M059J (cell line): ENCODE measurements at places on chromosomes 12 and 14. TPM values are rescaled to one million over a fixed set of nuclear protein-coding genes. Genes with fewer than 3 reads are reported as not detected.

GXYLT1 gene
- total RNA-seq = 9.7 and 16.1 TPM in 2 replicates

INSM2 gene
- not detected in 2 replicates for total RNA-seq

IAPP gene
- not detected in 2 replicates for total RNA-seq

PRH2 gene
- not detected in 2 replicates for total RNA-seq

SLC6A15 gene
- total RNA-seq = 0.27 TPM in 1 of 2 replicates, not detected in the other

RESF1 gene
- 23.6 and 29.8 TPM in 2 replicates for total RNA-seq

ACACB gene
- 5.5 and 6.6 TPM in 2 replicates for total RNA-seq

TTLL5 gene
- total RNA-seq = 31.0 and 42.8 TPM in 2 replicates

PPFIA2 gene
- not detected in 2 replicates for total RNA-seq

MUCL1 gene
- not detected in 2 replicates for total RNA-seq

DUSP6 gene
- total RNA-seq = 14.6 and 24.0 TPM in 2 replicates

ALDH2 gene
- total RNA-seq = 9.0 and 20.5 TPM in 2 replicates

ZC3H10 gene
- 1.4 and 2.1 TPM in 2 replicates for total RNA-seq

MYO1H gene
- not detected in 2 replicates for total RNA-seq

MARS1 gene
- 68.9 and 99.8 TPM in 2 replicates for total RNA-seq

SSPN gene
- 2.5 and 4.1 TPM in 2 replicates for total RNA-seq

TAS2R13 gene
- not detected in 2 replicates for total RNA-seq

REP15 gene
- 1.2 TPM in 1 of 2 replicates, not detected in the other for total RNA-seq

HECTD4 gene
- 3.5 and 13.8 TPM in 2 replicates for total RNA-seq

OVCH1 gene
- not detected in 2 replicates for total RNA-seq

C14orf39 gene
- total RNA-seq = not detected in 2 replicates

PPP4R4 gene
- total RNA-seq = 0.15 and 0.99 TPM in 2 replicates

ACSM4 gene
- total RNA-seq = not detected in 2 replicates

IL26 gene
- not detected in 2 replicates for total RNA-seq

PSME2 gene
- 342 and 389 TPM in 2 replicates for total RNA-seq

DCAF4 gene
- total RNA-seq = 24.5 and 42.4 TPM in 2 replicates

TMTC2 gene
- 0.05 and 0.57 TPM in 2 replicates for total RNA-seq

TAS2R50 gene
- total RNA-seq = 0.25 TPM in 1 of 2 replicates, not detected in the other

SERPINA12 gene
- not detected in 2 replicates for total RNA-seq

MED6 gene
- total RNA-seq = 37.2 and 37.8 TPM in 2 replicates

OTOGL gene
- total RNA-seq = 0.15 and 0.71 TPM in 2 replicates

KRT75 gene
- 0.02 TPM in 1 of 2 replicates, not detected in the other for total RNA-seq

LAG3 gene
- total RNA-seq = not detected in 2 replicates

AQP2 gene
- total RNA-seq = not detected in 2 replicates

SLCO1B1 gene
- total RNA-seq = 0.12 and 0.27 TPM in 2 replicates

KRT86 gene
- total RNA-seq = 5.8 and 8.1 TPM in 2 replicates

DHRS2 gene
- 11.9 and 16.8 TPM in 2 replicates for total RNA-seq

AACS gene
- 19.4 and 25.3 TPM in 2 replicates for total RNA-seq

OAS2 gene
- total RNA-seq = 275 and 362 TPM in 2 replicates

PGF gene
- total RNA-seq = 9.3 and 11.7 TPM in 2 replicates

GPR84 gene
- not detected in 2 replicates for total RNA-seq
